Left lobe of liver (tissue), 2 donors: ENCODE measurements at places on chromosomes 6 and 20. TPM values are rescaled to one million over a fixed set of nuclear protein-coding genes. Genes with fewer than 3 reads are reported as not detected.
A peak's percentile ranks its signal among the peaks of the same experiment; 100 is the strongest.

The POM121L2 gene
- not detected for total RNA-seq

The CGAS gene
- 0.35 TPM for total RNA-seq

- DNase-seq, result no peak
These were observed 18.1 kb downstream of the MTRES1 start for GRCh38 chr6:107045826-107046675.

DNA sequence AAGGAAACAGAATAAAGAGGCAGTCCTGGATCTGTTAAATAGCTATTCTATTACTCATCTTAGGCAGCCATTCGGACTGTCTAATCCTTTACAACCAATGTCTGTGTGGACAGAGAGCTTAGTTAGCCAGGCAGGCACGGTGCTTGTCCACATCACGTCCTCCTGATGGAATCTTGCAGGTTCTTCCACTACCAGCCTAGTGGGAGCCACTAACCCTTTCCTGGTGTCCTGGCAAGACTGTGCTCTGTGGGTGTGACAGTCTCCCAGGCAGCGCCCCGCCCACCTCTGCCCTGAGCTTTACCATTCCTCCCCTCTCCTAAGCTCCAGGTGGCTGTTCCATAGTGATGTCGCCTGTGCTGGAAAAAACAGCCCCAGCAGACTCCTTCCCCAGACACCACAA, 78.3 kb upstream of the CLDN20 start:
- DNase-seq, result no peak

GRCh38 chr20:47663354-47664067, 121.8 kb downstream of the SULF2 start:
- peak; percentile 79 for DNase-seq

- no peak for DNase-seq
These were observed 24.3 kb upstream of the FKBP1C start for GRCh38 chr6:63186970-63187369.
